ENCODE measurements at places on chromosomes 13 and 19. TPM values are rescaled to one million over a fixed set of nuclear protein-coding genes. Genes with fewer than 3 reads are reported as not detected.

Gene ZNF493
- 50.8 TPM for total RNA-seq

GRCh38 chr13:54433493-54434206 is 1405.0 kb downstream of the OLFM4 start:
- no peak for DNase-seq

Gene DENND1C
- 0.47 TPM for total RNA-seq

Gene TNFSF13B
- total RNA-seq = 3.1 TPM

- no peak for DNase-seq
These were observed 556.3 kb upstream of the ARGLU1 start for GRCh38 chr13:107124129-107124718.

Gene PLIN4
- total RNA-seq = 0.93 TPM

DNA sequence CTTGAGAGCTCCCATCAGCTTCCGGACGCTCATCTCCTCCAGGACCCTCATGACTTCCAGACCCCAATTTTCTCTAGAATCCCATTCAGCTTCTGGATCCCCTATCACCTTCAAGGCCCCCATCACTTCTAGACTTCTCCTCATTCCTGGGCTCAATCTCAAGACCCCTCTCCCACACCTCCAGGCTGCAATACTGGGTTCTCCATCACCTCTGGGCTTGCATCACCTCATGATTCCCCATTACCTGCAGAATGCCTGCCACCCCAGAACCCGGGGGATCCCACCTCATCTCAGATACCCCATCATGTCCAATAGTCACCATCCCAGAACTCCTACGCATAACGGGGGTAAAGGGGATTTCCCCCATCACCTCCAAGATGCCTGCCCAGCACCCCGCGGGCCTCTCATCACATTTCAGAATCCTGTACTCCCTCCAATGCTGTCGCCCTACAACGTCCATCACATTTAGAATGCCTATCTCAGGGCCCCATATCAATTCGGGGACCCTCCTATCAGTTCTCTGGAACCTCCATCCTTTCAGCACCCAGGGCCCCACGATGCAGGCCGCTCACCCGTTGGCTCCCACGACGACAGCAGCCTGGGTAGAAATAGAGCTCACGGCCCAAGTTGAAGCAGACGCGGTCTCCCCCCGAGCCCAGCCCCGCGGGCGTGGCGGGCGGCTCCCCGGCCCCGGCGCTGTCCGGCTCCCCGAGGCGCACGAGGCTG is 738 bp downstream of the DMWD start:
- DNase-seq = no peak

Gene OVOL3
- not detected for total RNA-seq

- DNase-seq = no peak
These were observed 1.9 kb downstream of the GNG14 start for GRCh38 chr19:12689581-12690216.

- no peak for DNase-seq
These were observed 142.8 kb upstream of the PCDH9 start for GRCh38 chr13:67372868-67373464.

DNA sequence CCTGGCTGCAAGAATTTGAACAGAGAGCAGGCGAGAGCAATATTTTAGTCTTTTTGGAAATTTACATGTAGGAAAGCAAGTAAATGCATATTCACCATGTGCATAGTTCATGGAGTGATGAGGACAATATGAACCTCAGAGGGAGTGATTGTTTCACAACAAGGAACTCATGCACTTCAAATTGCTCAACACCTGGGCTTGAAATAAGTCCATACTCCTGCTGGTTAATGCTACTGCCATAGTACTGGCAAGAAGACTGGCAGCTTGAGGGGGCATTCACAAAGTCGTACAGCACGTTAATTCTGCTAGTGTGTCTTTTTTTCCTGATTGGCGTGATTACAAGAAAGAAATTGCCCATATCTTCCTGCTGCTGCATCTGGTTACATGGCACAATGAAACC is 267.6 kb downstream of the PCDH17 start:
- DNase-seq = no peak

GRCh38 chr13:30341815-30342570 is 34.6 kb upstream of the KATNAL1 start:
- DNase-seq = no peak

Gene IL4I1
- total RNA-seq = 0.40 TPM

DNA sequence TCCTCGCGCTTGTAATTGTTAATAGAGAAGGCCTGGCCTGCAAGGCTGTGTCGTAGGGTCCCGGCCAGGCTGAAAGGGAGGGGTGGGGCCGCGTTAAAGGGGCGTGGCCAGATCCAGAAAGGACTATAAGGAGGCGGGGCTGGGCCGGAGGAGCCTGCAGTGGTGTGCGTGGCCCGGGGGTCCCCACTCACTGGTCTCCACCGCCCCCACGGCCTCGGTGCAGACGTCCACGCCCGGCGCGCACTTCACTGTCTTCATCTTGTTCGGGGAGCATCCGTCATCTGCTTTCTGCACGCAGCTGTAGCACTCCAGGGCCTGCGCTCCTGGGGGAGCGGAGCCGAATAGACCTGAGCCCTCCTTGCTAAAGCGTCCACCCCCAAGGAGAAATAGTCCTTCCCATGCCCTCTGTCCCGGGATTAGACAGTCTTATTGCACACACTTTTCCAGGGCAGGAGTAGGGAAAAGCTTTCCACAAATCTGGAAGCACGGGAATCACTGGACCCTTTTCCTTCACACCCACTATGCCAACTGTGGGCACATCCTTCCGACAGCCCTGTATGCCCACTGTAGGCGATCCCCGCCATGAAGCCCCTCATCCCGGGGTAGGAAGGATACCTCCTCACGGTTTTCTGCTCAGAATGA is 1.2 kb downstream of the LYPD3 start:
- peak; percentile 39 for DNase-seq

- no peak for DNase-seq
These were observed 3.2 kb downstream of the KLF16 start for GRCh38 chr19:1860042-1860775.

DNA sequence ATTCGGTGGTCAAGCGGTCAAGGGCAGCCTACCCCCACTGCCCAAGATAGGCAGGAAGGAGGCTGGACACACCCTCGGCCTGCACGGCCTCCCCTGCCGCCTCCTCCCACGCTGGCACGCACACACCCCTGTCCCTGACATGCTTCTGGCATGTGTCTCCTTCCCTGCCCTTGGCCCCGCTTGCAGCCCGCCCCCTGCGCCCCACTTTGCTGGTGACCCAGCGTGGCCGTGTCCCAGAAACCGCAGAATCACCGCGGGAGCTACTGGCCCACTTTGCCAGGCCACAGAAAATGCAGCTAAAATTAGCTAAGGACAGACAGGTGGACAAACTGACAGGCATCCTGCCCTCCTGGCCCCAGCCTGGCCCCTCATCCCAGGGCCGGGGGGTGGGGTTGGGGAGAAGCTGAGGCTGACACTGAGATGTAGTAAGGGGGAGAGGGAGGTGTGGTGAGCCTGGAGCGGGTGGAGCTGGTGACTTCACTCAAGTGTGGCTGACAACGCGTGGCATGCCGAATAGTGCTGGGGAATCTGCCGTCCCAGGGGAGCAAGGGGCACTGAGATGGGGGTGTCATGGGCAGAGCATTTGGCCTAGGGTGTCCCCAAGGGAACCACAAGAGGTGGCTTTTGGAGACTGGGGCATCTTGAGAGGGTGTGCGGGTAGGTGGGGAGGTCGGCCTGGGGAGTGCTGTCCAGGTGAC is 2.4 kb downstream of the SHANK1 start:
- DNase-seq = no peak

- no peak for DNase-seq
These were observed 43.6 kb upstream of the LSM14A start for GRCh38 chr19:34128558-34129250.

DNA sequence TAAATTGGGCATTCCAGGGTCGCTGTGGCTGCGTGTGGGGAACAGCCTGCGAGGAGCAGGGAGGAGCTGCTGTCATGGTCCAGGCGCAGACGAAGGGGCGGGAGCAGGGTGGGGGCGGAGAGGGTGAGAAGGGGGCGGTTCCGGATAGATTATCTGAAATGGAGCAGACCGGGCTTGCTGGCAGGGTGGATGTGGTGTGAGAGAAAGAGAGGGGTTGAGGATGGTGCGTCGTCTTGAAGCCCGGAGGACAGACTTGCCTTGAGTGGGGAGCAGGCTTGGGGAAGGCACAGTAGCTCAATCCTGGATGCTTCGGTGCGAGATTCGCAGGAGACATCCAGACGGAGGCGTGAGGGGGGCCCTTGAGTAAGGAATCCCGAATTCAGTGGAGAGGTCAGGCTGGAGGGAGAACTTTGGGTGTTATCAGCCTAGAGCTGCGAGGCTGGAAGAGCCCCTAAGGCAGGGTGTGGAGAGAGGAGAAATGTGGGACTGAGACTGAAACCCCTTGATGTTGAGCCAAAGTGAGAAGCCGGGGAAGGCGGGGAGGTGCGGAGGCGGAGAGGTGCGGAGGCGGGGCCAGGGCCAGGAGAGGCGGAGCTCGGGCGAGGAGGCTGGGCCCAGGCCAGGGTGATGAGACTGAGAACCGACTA is 40.6 kb downstream of the DPF1 start:
- no peak for DNase-seq

- no peak for DNase-seq
These were observed 50.8 kb downstream of the TSSK6 start for GRCh38 chr19:19464339-19465098.

DNA sequence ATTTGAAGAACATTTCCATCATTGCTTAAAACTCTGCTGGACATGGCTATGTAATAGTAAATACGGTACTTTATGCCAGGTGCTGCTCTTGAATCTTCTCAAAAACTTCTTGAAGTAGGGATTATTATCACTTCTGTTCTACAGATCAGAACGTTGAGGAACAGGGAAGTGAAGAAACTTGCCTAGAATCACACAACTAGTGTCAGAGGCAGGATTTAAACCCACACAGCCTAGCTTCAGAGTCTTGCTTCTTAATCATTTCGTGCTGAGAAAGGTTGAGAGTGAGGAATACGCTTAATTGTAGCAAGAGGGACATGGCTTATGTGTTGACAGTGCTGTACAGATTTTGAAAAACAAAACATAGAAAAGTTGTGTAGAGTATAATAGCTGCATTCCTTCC is 13.5 kb downstream of the TM9SF2 start:
- DNase-seq = no peak

GRCh38 chr13:96500953-96501352 is 411.0 kb downstream of the HS6ST3 start:
- no peak for DNase-seq

Gene CCDC9
- 36.1 TPM for total RNA-seq

- DNase-seq = no peak
These were observed 26.7 kb upstream of the NAPA start for GRCh38 chr19:47541518-47541917.
